ENCODE measurements at places on chromosomes 5 and 9.

DNA sequence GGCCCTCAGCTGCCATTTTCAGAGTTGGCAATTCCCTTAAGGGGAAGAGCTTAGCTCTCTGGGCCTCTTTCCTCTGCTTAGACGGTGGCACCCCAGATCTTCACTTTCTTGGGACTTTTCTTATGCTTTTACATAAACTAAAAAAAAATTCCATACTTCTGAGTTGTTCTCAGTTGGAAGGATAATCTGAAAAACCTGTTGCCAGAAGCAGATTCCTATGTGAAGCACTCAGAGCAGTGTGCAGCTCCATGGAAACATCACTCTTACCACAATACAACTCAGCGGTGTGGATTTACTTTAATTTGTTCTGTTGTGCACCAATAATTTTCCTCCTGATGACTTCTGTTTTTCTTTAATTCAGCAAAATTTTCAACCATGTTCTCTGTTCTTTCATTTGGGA is 44.1 kb upstream of the MROH2B start:
- no peak for DNase-seq

DNA sequence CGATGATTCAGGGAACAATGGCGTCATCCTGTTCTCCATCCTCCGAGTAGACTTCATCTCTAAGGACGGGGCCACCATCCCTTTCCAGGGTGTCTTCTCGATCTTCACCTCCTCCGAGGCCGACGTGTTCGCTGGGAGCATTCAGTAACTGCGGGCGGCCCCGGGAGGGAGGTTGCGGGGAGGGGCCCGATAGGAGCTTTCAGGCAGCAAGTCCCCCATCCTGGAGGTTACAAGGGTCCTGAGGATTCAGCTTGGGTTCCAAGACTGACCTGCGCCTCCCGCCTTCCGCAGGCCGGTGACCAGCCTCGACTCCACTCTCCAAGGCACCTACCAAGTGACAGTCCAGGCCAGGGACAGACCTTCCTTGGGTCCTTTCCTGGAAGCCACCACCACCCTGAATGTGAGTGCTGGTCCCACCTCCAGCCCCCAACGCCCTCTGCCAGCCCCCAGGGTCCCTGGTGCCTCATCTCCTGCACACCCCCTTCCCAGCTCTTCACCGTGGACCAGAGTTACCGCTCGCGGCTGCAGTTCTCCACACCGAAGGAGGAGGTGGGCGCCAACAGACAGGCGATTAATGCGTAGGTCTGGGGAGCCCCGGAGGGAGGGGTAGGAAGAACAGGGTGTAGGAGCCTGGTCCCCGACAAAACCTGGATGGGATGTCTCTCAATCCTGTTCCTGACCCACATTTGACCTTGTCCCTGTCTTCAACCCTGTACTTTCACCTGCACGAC is 20.8 kb downstream of the GPRIN1 start:
- no peak for DNase-seq

DNA sequence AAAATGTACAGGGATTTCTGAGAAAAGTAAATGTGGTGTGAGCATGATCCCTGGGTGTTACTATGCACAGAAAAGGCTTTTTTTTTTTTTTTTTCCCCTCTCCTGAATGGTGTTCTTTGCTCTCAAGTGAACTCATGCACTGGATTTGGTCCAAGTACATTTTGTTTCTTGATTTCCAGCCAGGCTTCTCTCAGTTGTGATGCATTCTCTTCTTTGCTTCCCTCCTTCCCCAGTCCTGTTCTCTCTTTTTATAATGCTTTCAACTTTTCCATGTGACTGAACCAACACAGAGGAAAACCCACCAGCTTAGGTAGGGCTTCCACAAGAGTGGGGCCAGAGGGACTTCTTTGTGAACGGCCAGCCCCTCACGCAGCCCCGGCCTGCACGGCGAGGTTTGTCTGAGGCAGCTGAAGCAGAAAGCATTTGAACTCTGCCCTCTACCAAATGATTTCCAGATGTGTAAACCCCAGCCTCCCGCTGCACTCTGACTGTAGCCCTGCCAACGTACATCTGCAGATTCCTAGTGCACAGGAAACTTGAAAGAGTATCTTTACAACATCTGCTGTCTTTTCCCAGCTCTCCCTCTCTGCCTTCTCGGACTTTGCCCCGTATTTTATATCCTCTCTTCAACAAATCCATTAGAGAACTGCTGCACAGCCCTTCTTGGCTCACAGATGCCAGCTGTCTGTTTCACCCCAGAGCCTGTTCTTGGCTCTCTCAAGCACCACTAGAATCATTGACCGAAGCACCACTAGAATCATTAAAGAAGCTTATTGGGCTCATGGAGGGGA is 71.8 kb upstream of the CD180 start:
- peak; percentile 35 for DNase-seq

DNA sequence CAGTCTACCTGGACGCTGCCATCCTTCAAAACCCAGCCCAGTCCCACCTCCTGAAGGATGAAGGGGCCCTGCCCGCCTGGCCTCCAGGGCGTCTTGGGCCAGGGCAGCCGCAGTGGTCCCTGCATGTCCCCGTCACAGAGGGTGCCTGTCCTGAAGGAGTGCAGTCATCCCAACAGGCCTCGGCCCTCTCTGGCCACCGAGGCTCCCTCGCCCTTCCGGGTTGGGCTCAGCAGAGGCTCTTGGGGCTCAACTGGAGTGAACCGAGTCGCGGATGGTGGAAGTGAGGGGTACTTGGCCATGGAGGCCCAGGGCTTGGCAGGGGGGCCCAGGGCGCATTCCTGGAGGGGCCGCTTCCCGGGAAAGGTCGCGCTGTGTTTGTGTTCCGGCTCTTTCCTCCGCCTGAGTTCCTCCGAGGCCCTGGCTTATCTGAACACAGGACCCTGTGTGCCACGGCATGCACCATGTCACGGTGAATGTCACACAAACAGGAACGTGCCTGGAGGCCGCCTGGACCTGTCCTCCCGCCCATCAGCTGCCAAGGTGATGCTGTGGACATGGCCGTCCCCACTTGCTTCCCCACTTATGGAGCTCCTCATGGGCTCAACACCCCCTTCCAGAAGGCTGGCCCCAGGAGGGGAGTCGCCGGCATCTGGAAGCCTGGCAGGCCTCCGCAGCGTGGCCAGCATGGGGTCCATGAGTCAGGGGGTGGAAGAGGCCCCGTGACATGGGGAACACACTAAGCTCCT is 25.7 kb upstream of the OBP2B start:
- DNase-seq: no peak

DNA sequence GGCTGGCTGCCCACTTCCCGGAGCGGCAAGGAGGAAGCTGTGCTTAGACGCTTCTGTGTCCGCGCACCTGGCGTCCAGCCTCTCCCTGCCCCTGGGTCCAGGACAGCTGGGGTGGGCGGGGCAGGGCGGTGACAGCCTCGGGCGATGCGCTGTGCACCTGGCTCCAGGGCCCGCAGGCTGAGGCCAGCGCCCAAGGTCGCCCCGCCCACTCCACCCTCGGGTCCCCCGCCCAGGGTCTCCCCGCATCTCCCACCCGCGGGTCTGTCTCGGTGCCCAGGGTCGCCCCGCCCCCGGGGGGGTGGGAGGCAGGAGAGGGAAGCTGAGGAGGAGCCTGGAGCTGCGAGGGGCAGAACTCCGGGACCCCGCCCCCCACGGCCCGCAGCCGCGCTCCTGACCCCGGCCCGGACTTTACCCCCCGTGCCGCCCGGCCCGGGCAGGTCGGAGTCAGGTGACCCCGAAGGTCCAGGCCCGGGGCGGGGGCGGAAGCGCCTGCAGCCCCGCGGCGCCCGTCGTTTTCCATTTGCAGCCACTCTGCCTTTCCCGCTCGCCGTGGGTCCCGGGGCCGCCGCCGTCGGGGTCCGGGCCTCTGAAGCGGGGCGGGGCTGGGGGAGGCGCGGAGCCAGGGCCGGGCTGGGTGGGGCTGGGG is at the start of gene ENTPD8:
TSS of gene ENTPD8 (minus strand) at position 69 of the 646 bp plus-strand sequence. CDS start 3,072 bp downstream, outside the sequence.
- DNase-seq: peak; percentile 76

DNA sequence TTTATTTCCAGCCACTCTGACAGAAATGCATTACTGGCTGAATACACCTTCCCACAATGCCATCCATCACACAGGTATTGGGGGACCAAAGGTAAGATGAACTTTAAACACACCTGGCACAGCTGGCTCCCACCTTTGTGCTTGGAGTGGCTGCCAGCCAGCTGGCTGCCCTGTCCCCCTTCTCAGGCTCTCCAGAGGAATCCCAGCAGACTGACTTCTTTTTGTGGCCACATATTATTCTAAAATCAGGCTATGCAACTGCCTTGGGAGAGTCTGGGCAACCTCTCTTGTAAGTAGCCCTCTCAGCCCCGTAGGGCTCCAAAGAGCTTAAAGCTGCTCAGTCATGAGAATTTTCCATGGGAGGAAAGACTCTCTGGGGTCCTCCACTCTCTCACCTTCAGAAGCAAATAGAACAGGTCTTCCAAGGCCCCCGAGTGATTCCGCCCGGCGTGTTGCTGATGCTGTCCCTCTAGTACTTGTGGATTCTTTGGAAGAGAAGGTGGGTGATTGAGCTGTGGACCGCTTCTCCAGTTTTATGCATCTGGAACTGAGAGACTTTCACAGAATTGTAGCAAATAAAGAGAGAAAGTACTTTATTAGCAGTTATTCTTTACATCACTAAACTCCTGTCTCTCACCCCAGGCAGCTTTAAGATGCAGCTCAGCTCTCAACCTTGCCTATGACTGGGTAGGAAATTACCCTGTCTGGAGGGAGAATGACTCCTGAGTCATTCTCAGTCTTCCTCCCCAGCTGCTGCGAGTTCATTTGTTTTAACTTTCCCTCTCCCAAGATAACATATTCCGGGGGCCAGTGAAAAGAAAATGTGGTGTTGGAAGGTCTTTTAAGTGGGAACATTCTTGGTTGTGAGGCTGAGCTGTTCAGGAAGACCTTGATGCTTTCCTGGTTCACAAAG is 159.4 kb upstream of the PITX1 start:
- DNase-seq: no peak

- DNase-seq: no peak
Measured at GRCh38 chr9:80383331-80383730, 811.6 kb downstream of the TLE4 start.

- DNase-seq: no peak
Measured at GRCh38 chr9:137372693-137373610, 50.0 kb downstream of the EXD3 start.

GRCh38 chr9:72794946-72795345 is 157.9 kb downstream of the ALDH1A1 start:
- no peak for DNase-seq

GRCh38 chr5:102961671-102962070 is 158.3 kb downstream of the GIN1 start:
- DNase-seq: no peak

GRCh38 chr9:22308177-22308576 is 138.4 kb upstream of the DMRTA1 start:
- no peak for DNase-seq

DNA sequence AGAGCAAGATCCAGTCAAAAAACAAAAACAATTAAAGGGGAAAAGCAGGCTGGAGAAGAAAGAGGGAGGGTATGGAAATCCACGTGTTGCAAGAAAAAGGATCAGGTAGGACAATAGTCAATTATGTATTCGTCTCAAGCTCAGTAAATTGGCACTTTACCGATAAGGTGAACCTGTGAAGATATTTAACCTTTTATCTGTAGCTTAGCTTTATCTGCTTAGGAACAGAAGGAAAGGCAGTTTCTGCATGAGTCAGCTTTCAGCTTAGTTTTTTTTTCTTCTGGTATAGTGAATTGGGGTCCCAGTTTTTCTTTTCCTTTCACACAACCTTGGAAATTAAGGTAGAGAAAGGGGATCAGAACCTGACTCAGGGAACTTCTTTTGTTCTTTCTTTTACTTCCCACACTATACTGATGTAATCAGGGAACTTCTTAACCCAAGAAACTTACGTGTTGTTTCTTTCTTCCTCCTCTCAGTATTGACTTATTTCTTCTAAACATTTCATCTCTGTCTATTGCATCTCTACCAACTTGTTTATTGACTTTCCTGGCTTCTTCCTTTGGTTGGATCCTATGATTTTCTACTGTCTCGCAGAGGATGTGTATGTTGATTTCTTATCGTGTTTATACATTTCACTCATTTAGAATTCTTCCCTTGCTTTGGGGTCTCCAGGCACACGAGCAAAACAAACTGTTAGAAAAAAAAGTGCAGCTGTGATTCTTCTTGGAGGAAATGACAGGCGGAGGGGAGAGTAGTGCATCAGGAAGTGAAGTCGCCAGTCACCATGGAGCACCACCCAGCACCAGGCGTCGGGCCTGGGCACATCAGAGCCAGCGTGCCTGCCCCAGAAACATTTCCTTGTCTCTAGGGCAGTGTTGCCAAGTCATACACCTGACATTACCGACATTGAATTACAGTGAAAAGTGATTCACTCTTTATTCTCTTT is 123.0 kb upstream of the LHFPL2 start:
- no peak for DNase-seq

DNA sequence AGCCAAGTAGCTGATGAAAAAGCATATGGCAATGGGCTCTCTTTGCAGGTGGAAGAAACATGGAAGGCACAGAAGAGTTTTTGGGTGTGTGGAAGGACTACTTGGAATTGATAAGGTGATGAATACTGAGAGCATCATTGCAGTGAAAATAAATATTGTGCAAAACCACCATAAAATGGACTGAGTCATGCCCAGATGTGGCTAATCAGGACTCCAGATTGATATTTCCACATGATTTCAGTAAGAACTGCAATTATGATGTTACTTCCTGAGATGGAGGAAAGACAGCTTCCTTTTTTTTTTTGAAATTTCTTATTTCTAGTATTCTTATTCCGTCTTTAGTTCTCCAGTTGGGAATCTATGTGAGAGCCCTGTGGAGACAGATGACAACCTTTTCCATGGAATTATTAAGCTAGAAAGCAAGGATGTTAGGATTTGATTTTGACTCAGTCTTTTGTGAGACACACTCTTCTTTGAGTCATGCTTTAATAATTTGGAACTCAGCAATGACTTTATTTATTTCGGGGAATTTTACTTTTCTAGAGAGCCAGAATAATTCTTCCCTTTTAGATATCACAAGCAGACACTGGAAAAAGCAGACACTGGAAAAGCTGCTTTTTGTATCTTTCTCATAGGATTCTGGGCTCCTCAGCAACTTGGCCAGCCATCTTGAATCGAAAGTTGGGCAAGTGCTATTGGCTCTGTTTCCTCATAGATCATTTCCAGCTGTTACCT is 94.2 kb upstream of the VCAN start:
- DNase-seq: no peak

- no peak for DNase-seq
Measured at GRCh38 chr5:89230178-89230577, 347.2 kb upstream of the MEF2C start.

DNA sequence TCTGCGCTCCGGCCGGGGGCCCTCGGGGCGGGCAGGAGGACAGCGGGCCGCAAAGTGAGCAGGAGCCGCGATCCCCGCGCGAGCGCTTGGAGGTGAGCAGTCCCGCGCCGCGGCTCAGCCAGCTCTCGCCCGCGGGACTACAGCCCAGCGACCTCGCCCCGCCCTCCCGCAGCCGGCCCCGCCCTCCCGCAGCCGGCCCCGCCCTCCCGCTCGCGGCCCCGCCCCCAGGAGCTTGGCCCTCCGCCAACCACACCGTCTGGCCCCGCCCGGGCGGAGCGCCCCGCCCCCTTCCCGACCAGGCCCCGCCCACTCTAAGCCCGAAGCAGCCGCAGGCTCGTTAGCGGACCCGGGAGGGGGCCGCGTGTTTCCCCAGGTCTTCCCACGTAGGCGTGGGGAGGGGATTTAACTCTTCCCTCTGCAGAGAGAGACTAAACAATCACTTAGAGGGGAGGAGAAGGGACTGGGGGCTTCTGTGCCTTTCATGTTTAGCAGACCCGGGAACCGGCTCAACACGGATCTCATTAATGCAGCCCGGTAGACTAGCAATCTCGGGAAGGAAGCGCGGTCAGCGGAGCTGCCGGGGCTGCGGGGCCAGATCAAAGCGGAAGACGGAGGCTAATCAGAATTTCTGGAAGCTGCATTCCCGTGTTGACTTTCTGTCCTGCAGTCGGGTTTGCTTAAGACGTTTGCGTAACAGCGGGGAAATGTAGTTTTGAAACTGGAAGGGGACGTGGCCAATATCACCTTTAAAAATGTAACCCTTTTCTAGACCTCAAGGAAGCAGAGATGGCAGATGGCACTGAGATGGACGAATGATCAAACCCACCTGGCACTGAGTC is at the start of gene MYO10:
TSS of gene MYO10 (minus strand) at position 139 of the 839 bp plus-strand sequence. CDS start 480 bp downstream, outside the sequence.
- peak; percentile 34 for DNase-seq

Measured in NCI-H1105 (cell line).